GM10248 (cell line): ENCODE measurements at places on chromosomes 1 and 21.

GRCh38 chr1:46526013-46526690 is 25.3 kb downstream of the KNCN start:
- DNase-seq, result no peak

- DNase-seq, result no peak
These were observed 1.7 kb downstream of the ZC3H12A start for GRCh38 chr1:37476087-37476452.

- DNase-seq, result no peak
These were observed 535.4 kb downstream of the KIF26B start for GRCh38 chr1:245690156-245690690.

DNA sequence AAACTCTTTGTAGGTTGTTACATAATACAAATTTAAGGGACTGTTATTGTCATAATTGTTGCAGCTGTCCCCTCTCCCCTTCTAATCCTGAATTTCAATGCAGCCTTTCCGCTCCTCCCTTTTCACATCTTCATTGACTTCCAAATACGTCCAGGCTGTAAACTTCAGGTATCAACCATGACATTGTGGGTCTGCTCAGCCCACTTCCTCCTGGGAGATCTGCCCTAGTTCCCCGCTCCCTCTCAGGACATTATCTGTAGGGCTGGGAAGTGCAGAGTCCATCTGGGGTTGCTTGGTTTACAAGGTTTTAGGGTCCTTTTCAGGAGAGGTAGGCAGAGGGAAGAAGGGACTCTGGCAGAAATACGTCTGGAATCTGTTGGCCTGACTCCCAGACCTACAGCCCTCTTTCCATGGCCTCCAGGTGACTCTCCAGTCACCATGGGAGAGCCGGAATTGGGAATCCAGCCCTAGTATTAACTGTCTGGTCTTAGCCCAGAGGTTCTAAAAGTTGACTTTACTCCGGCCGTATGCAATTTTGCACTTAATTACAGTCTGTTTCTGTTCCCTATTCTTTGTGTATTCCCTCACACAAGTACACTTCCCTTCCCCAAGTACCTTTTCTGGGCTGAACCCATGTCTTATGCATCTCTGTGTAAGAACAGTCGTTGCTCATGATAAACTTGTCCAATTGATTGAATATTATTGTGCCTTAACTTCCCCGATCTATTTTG is 4.7 kb upstream of the DENND2D start:
- no peak for DNase-seq
